ENCODE measurements at places on chromosomes 3 and 15.
A peak's percentile ranks its signal among the peaks of the same experiment; 100 is the strongest.

GRCh38 chr15:69357773-69358771, 56.1 kb upstream of the KIF23 start:
- ATAC-seq: no peak

DNA sequence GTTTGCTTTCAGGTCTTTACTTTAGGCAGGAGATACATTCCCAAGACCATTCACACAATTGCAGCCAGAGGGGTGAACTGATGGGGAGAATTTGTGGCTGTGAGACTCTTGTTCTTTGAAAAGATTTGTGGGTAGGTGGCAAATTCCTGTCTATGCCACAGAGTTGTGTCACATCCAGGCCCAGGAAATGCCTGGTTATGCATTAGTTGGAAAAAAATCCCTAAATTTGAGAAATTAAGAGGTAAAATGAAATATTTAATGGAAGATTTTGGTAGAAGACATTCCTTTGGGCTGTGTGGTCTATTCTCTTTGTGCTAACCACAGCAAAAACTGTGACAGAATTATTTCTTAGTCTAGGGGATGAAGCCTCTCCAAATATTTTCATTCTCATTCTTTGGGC, 28.8 kb downstream of the SAMMSON start:
- ATAC-seq: no peak

GRCh38 chr3:72998466-72998865, 1.9 kb downstream of the PPP4R2 start:
- no peak for ATAC-seq

GRCh38 chr3:132034486-132035464, at the start of gene CPNE4:
Gene CPNE4, minus strand, starts transcription at chr3:132035014.
- peak; percentile 66 for ATAC-seq

DNA sequence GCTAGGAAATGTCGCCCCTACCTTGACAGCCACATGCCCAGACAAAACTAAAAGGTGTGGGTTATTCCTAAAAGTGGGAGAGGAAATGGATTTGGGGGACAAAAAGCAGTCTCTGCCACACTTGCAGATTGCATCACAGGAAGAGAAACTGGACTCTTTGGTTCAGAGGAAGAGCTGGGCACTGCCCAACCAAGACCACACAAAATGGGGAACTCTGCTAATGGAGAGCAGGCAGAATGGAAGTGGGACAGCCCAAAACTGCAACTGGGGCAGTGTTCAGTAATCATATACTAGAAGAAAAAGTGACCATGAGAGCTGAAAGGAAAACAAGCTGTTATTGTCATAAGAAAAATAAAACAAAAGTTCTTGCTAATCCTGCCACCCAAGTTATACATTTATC, 138.9 kb upstream of the FRMD4B start:
- ATAC-seq: no peak

- no peak for ATAC-seq
These were observed 33.6 kb downstream of the PARP14 start for GRCh38 chr3:122714273-122714672.

DNA sequence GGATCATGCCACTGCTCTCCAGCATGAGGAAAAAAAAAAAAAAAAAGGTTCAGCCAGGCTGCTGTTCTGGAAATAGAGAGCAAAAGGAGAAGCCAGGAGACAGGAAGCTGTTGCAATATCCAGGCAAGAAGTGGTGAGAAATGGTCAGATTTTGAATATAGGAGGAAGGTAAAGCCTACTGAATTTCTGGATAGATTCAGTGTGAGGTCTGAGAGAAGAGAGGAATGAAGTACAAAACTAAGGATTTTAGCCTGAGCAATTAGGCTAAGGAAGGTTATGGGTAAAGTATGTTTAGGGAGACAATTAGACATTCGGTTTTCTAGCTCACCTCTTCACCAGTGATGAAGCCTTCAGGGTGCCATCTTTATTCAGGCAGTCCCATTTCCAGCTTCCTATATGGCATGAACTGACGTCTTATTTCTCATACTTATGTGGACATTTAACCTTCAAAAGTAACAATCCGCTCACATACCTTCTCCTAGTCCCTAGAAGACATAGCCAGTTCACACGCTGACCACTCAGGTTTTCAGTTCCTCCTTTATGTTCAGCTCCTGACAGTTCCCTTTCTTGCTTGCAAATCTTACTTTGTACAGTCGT, 57.2 kb downstream of the KIF9 start:
- no peak for ATAC-seq

DNA sequence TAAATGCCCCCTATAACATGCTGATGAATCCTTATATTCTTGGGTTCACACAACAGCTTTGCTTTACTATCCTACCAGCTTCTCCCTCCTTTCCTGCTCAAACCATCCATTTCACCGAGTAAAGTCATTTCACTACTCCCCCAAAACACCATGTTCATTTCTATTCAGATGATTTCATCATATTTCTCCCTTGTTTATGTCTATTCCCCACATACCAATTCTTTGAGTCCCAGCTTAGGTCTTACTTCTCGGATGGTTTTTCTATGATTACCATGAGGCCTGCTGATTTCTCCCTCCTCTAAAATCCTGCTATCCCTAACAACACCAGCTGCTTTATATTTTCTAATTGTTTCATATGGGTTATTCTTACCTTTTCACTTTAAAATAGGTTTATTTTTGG, 231.4 kb downstream of the TIGIT start:
- no peak for ATAC-seq

- no peak for ATAC-seq
These were observed 220.7 kb downstream of the NR2F2 start for GRCh38 chr15:96551196-96551595.

DNA sequence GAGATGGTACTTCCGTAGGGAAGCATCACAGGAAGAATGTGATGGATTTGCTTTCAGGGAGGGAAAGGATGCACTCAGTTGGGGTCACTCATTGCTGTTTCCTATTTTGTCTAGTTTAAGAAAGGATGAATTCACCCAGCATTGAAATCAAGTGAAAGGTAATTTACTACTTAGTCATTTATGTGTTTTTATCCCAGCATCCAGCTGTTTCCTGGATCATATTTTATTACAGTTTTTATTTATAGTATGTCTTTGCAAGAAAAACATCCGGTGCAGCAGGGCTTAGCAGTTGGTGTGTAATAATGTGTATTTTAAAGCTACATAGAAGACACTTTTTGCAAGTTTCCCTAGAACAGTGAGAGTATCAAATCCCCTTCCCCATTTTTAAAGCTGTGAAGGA, 37.4 kb upstream of the GOLGA8B start:
- no peak for ATAC-seq

GRCh38 chr3:45551214-45552010, 43.1 kb upstream of the LIMD1 start:
- peak; percentile 61 for ATAC-seq

DNA sequence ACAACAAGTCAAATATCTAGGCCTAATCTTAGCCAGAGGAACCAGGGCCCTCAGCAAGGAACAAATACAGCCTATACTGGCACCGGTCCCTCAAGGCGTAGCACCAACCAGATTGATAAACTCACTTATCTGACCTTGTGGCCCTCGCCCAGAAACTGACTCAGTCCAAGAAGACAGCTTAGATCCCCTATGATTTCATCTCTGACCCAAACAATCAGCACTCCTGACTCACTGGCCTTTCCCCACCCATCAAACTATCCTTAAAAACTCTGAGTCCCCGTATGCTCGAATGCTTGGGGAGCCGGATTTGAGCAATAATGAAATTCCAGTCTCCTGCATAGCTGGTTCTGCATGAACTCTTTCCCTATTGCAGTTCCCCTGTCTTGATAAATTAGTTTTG, 1.6 kb upstream of the SORD start:
- no peak for ATAC-seq

DNA sequence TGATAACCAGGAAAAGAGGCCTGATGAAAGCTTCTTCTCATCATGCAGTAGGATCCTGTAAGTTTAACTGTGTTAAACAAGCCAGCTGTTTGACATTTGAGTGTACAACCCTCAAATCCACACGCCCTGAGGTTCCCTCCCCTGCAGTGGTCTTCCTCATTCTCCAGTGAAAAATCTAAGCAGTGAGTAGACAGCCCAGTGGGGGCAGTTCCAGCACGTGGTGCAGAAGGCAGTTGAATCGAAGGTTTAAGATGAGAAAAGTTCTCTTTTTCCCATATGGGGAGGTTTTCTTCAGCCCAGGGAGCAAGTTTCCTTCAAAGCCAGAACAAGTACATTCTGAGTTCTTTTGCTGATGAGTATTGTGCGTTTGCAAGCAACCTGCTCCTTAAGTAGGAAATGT, 174.5 kb downstream of the NR2F2 start:
- no peak for ATAC-seq

DNA sequence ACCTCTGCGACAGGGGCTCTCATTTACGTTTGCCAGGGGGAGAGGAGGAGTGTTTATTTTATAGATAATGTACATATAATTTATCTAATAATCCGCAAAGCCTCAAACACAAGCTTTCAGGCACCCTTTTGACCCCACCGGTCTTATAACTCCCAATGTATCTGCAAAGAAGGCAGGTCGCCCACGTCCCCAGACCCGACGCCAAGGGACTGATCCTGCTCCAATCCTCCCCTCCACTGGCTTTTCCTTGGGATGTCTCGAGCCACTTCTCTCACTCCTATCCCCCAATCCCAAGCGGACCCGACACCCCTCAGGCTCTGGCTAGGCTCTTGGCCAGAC, 452 bp downstream of the DCP1A start:
- ATAC-seq: peak; percentile 8

Measured in activated T-helper 17 cell treated with anti-CD3 and anti-CD28 coated beads, Interleukin-2, amount 50 U/mL, for 72 hours (primary cell).